ENCODE measurements at places on chromosomes 11 and 22.
A peak's percentile ranks its signal among the peaks of the same experiment; 100 is the strongest.

- peak; percentile 71 for DNase-seq
Observed at GRCh38 chr11:65591939-65592857, 3.4 kb downstream of the KCNK7 start.

GRCh38 chr11:117711331-117711730 is 85.7 kb downstream of the DSCAML1 start:
- no peak for DNase-seq

GRCh38 chr11:16921019-16921418 is 93.2 kb downstream of the PLEKHA7 start:
- DNase-seq = no peak

DNA sequence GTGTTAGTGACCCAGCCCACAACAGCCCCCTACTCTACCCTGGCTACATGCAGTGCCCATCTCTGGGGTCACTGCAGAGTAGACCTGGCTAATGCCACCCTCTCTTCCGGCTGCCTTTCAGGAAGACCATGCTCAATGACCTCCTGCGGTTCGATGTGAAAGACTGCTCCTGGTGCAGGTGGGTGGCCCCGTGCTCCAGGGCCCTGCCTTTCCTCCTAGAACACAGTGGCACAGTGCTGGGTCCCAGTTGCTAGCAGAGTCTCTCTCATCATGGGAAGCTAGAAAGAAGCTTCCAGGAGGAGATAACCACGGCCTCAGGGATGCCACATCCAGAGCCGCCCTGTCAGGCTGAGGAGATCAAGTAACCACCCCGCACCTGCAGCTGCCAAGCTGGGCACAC is 3.6 kb downstream of the LZTR1 start:
- no peak for DNase-seq

- no peak for DNase-seq
Observed at GRCh38 chr22:42434748-42435425, 2.7 kb upstream of the NFAM1 start.

DNA sequence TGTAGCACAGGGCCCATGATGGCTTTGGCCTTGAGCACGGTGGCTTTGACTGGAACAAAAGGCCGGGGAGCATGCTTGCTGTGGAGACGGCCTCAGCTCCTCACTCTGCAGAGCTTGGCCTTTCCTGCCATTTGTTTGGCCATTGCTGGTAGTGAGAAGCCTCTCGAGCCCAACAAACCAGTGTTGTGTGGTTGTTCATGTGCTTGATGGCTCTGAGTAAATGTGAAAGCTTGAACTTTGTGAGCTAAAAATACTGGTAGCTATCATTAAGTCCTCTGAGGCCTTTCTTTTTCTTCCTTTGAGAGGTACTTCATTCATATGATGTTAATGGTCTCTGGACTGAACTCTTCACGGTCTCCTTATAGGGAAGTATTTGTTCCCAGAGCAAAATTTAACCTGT is 39.6 kb downstream of the NAT10 start:
- no peak for DNase-seq

DNA sequence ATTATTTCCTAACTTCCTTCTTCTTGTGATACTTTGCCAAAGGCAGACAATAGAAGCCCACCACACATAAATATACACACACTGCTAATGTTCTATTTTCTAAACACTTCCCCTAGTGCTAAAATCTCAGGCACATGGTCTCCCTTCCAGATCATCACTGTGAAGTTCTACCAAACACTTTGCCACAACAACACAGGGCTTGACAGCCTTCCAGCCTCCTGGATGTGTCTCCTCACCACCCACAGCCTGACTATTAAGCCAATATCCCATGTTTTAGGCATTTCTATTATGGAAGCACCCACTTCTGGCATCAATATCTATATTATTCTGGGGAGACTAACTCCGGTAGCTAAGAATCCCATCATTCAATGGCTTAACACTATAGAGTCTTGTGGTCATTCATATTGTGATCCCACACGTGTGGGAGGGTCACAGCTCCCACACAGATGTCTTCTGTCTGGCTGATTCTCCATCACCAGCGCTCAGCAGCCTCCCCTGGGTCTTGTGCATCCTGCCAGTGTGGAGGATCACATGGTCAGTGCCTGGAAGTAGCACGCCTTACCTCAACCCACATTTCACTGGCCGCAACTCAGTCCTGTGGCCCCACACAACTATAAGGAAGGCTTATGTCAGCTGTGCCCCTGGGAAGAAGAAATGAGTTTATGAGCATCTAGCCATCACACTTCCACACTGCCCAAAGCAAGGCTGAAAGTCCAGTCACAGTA is 29.0 kb downstream of the SPATA19 start:
- no peak for DNase-seq

DNA sequence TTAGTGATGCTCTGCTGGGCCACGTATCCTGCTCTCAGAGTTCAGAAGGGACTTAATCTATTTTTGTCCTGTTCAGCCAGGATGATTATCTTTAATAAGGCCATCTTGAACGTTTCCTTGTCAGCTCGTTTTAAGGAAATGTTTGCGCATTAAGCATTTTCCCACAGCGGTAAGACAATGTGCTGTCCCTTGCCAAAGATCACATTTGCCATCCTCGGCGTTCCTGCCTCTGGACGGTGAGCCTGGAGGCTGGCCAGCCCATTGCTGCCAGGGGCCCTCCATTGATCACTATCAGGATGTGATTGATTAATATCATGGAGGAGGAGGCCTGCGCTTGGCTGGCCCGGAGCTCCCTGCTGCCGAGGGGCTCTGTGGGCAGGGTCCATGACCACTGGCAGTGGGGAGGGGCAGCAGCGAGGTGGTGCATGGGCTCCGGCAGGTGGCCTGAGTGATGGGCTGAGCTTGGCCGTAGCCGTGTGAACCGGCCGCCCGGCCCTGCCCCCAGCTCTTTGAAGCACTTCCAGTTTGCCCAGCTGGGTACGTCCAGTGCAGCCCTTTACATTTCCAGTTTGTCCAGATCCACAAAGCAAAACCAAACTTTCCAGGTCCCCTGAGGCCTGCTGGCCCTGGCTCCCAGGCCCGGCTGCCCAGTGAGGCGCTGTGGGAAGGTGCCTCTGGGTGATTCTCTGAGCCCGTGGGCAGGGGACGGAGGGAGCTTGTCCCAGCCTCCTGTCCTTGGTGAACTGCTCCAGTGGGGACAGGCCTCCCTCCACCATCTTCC is 49.5 kb upstream of the SMIM38 start:
- DNase-seq = no peak

GRCh38 chr22:31728857-31729256 is 21.1 kb downstream of the PRR14L start:
- DNase-seq = no peak

DNA sequence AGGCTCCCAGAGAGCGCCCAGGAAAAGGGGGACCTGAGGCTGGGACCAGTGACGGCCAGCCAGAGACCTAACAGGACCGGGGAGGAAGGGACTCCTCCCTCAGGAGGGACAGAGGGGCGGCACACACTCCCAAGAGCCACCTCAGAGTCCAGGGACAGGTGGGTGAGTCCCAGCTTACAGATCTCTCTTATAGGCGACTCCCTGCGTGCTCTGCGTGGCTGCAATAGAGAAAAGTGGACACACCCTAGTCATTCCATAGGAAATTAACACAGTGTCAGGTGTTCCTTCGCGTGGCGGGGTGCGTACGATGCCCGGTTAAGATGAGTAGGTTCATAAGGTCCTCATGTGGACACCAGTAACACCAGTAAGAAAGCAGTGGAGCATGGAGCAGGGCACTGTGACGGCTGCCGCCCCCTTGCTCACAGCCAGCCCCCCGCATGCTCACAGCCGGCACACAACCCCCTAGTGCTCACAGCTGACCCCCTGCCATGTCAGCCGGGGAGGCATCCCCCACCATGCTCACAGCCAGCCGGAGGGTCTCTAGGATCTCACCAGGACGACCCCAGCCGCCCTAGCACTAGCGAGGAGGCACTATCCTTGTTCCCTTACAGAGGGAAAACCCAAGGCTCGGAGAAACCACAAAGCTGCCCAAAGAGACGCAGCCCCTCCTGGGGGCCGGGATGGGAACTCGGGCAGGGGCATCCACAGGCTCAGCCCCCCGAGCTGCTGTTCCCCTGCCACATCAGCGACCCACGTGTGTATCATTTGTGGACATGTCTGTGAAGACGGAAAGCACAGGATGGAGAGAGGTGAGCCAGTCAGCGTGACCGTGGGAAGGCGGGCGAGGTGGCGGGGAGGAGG is 426.8 kb downstream of the TBC1D22A start:
- DNase-seq = no peak

- peak; percentile 18 for DNase-seq
Observed at GRCh38 chr11:73983741-73984538, 1.3 kb upstream of the UCP2 start.

- no peak for DNase-seq
Observed at GRCh38 chr11:119874660-119875238, 145.7 kb upstream of the NECTIN1 start.

- no peak for DNase-seq
Observed at GRCh38 chr11:94988748-94989147, 15.2 kb downstream of the KDM4D start.

GRCh38 chr11:112336356-112336886 is 75.8 kb upstream of the PLET1 start:
- no peak for DNase-seq

DNA sequence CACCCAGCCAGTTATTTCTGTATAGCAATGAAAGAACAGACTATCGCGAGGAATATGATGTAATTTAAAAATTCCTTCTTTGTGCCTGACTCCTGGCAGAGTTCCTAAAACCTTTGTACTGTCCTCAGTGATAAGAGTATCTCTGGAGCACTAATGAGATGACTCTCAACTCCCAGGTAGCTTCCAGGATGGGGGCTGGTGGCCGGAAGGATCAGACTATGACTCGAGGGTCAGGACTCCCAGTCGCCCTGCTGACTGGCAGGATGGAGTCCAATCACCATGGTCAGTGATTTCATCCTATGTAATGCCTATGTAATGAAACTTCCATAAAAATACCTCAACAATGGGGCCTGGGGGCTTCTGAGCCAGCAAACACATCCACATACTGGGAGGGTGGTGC is 135.1 kb downstream of the SHANK2 start:
- DNase-seq = no peak

DNA sequence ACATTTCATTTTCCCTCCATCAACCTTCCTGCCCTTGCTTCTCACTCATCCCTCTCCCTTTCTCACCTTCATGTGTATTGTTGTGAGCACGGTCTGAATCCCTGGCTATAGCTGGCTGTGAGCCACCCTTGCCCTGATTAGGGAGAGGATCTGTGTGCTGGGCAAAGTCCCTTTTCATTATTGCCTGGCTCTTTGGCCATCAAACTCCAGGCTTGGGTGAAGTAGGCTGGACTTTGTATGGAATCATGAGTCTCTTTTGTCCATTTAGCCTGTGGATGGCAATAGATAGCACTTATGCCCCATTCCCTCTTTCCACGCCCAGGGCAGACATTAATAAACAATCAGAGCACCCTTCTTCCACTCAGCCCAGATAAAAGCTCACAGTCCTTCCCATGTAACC is 6.7 kb downstream of the MYO18B start:
- DNase-seq = peak; percentile 62

- DNase-seq = no peak
Observed at GRCh38 chr11:8019314-8020243, 32.4 kb downstream of the EIF3F start.

GRCh38 chr11:75773595-75774353 is 5.2 kb downstream of the DGAT2 start:
- no peak for DNase-seq

DNA sequence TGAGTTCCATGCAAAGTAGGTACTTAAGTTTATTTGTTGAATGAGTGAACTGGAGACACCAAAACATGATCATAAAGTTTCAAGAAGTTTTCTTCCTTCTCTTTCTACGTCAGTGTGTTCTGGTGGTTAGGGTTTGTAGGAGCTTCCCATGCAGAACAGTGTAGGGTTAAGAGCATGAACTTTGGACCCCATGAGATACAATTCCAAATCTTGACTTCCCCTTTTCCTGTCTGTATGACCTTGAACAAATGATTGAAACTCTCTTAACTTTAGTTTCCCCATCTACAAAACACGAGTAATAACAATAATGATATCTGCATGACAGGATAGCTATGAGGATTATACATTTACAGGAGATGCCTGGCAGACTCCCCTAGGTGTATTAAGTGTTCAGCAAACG is 41.0 kb upstream of the TENM4 start:
- no peak for DNase-seq

DNA sequence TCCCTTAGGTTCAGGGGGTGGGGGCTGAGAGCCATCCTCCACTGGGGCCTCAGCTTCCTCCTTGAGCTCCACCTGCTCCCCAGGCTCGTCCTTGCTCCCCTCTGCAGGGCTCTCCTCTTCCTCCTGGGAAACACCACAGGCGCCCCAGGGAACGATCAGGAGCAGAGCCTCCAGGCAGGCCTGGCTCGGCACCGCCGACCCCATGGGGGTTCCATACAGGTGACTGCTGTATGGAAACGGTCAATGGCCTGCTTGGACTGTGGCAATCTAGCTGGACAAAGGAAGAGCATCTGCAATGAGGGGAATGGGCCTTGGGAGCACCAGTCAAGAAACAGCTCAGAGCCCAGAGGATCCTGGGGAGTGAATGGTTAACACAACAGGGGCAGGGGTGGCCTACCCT is 7.9 kb downstream of the HYOU1 start:
- DNase-seq = no peak

DNA sequence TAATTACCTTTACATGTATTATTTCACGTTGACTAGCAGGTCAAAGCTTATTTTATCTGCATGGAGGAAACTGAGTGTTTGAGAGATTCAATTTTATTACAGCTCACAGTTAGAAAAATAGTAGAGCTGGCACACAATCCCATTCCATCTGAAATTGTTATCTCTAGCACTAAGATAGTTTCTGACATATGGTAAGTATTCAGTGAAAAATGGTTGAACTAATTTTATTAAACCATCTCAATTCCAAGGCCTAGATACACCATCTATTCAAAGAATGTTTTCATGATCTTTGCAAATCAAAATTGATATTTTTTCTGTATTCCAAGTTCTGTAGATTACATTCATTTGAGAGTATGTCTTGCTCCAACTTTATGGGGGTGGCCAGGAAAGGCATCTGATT is 125.4 kb upstream of the FAT3 start:
- no peak for DNase-seq

DNA sequence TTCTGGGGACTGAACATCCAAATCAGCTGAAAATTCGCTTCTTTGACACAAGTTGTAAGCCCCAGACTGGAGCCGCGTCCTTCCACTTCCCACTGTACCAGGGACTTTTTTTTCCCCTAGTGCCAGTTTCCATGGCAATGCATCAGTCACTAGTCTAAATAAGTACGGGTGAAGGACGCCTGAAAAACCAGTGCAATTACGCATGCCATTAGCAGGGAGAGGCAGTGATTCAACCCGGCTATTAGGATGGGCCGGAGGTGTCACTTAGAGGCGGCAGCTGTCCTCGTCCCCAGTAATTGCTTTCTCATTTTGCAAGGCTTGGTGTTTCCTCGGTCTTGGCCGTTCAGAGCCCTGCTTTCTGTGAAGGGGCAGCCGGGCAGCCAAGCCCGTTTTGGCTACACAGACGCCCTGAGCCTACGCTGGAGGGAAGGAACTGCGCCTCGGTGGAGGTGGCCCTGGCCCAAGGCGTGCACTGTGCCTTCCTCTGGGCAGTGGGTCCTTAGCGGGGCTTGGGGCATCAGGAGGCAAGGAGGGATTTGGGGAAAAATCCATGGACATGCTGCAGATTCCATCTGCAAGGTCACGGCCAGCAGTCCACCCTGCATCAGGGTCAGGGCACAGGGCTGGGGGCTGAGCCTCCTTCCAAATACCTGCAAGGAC is 319.7 kb downstream of the CTTN start:
- no peak for DNase-seq
